ENCODE measurements at places on chromosomes 5 and 9. TPM values are rescaled to one million over a fixed set of nuclear protein-coding genes. Genes with fewer than 3 reads are reported as not detected.

- no peak for DNase-seq
Measured at GRCh38 chr5:102375272-102375671, 79.2 kb upstream of the SLCO4C1 start.

GRCh38 chr9:128786681-128787601, at the start of gene TBC1D13:
TSS of gene TBC1D13 (plus strand) at chr9:128787253. CDS start at chr9:128787354, 101 bp downstream.
- DNase-seq = peak; percentile 95

GRCh38 chr9:93020771-93021670, 37.5 kb upstream of the SUSD3 start:
- no peak for DNase-seq

NTNG2 gene
- 3.4 TPM for total RNA-seq

DNA sequence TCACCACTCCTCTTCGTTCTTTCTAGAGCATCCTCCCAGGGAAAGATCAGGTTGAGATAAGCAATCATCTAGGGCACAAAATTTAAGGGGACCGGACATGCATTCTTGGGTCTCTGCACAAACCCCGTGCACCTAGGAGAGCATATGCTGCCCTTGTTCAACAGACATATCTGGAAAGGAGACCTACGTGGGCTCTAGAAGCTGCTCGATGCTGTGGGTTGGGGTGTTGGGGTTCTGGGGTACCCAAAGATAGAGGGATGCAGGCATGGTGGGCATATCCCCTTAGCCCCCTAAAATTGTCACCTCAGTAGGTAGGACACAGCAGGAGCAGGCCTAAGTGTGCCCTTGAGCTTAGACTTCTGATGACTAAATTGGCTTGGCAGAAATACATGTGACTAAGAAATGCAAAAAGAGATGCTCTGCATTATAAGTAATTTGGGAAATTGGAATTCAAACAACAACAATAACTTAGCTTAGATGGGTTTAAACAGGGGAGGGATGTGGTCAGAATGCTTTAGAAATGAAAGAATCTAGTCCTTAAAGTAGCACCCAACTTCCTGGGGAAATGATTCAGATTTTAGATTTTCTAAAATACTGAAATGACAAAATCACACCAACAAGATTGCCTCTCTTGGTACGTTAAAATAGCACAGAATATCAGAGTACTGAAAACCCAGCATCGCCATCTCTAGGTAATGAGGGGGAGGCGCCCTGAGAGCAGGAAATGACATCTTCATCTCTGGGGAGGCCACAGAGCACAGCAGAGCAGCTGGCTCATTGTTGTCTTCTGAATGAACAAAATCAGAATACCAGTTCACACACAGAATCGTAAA, 172.3 kb downstream of the GNA14 start:
- DNase-seq = no peak

DNA sequence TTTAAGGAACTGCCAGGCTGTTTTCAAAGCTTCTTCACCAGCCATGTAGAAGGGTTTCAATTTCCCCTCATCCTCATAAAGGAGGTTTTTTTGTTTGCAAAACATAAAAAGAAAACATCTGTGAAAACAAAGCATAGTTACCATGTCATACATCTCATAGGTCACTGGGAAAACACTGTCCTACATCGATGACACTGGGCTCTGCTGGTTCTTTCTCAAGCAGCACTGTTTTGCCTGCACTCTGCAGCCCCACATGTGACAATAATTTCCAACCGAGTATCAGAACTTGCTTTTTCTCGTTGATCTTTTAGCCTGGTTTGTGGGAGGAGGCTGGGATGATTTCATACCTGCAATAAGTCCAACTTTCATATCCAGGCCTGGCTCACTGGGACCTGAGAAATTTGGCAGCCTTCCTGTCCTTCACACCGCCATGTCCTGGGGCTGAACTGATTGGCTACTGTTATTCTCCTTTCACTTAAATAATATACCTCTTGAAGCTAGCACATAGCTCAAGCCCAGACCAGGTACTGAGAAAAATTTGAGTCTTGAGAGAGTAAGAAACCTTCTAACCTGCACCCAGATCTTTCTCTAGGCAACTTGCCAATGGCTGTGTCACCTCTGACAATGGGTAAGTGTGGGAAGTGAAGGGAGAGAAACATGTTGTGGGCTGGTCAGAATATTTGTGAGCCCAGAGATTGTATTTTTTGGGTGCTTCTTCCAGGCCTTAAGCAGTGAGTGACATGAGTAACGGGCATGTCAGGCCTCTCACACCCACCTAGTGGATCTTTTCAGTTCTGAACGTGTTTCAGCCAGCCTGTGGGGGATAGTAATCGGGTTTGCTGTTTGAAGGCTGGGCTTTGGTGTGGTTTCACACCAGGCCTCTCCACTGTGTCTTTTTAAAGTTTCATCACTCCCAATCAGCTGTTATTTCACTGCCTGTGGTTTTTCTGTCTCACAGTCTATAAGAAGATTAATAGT, 502.8 kb downstream of the NTRK2 start:
- no peak for DNase-seq

- no peak for DNase-seq
Measured at GRCh38 chr5:142807372-142807911, 37.3 kb downstream of the ARHGAP26 start.
